Activated effector memory CD4-positive, alpha-beta T cell treated with Interleukin-2 at 50 U/mL for 16 hours (primary cell): ENCODE measurements at places on chromosomes 6 and 20.

GRCh38 chr20:35511814-35512420 lies 17.5 kb downstream of the C20orf173 start:
- DNase-seq: no peak

DNA sequence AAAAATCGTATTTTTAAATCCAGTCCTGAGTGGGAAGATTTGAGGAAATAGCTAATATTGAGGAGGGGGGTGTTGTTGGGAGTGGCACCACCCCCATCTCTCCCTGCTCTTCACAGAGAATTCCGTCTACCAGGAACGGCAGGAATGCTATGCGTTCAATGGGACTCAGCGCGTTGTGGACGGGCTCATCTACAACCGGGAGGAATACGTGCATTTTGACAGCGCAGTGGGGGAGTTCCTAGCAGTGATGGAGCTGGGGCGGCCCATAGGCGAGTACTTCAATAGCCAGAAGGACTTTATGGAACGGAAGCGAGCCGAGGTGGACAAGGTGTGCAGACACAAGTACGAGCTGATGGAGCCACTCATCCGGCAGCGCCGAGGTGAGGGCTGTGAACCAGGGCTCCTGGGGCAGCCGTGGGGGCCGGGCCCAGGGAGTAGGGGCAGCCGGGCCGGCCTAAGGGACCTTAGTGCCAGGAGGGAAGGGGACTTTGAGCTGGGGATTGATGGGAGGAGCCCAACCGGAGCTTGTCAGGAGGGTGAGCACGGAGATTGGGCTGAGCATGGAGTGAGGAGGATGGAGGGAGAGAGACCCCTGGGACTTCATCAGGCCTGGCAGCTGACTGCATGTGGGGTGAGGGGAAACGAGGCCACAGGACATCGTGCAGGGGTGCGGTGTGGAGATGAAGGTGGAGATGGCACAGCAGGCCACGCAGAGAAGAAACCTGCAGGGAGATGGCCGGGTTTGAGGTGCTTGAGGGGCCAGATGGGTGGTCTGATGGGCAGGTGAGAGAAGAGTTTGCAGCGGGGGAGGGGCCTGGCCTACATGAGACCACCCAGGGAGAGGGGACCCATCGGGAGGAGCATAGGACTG lies 41.3 kb downstream of the HLA-DPB1 start:
- DNase-seq: no peak

DNA sequence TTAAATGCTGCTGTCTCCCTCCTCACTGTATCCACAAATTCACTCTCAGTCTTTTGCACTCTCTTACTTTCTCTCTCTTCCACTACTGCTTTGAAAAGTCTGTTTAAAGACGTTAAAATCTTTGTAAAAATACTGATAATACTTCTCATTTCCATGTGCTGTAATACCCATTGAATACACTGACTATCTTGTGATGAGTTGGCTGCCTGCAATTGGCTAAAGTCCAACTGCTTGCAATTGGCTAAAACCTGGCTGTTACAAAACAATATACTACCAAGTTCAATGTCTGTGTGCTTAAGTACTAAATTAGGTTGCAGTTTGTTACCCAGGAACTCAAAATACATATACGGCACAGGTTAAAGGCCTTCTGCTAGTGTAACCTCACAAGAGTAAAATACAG lies 264.8 kb downstream of the THBS2 start:
- DNase-seq: no peak

DNA sequence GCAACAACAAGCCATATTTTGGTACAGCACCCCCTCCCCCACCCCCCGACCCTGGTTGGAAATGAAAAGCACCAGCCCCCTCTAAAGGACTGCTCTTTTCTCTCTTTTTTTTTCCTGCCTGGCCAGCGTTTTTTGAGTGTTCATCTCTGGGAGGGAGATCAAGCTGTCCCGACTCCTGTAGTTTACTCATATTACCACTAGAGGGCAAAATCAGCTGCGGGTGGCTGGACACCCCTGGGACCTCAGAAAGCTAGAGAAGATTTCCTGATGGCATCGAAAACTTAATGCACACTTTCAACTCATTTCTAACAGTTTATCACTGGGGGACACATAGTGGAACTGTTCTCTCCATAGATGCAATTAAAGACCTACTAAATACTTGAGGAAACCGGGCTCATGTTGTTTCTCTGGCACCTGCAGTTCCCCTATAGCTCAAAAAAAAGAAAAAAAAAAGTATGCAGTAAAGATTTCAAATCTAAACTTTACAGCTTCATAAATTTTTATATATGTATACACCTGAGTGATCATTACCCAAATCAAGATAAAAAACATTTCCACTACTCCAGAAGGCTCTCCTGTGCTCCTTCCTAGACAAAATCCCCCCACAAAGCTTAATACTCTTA lies 24.4 kb downstream of the CNBD2 start:
- DNase-seq: peak; percentile 8

DNA sequence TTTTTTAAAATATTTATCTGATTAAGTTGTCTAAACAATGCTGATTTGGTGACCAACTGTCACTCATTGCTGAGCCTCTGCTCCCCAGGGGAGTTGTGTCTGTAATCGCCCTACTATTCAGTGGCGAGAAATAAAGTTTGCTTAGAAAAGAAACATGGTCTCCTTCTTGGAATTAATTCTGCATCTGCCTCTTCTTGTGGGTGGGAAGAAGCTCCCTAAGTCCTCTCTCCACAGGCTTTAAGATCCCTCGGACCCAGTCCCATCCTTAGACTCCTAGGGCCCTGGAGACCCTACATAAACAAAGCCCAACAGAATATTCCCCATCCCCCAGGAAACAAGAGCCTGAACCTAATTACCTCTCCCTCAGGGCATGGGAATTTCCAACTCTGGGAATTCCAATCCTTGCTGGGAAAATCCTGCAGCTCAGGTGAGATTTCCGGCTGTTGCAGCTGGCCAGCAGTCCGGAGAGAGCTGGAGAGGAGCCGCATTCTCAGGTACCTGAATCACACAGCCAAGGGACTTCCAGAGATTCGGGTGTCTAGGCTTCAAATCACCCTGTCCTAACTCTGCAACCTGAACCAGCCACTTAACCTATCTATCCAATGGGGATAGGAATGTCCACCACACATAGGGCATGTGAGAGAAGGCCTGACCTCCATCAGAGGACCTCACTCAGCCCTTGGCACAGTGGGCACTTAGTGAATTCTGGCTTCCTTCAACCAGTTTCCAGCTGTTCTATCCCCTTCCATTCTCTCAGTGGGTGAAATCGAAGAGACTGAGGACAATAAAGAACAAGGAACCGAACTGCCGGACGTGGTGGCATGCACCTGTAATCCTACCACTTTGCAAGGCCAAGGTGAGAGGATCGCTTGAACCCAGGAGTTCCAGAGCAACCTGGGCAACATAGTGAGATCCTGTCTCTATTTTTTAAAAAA lies 3.1 kb downstream of the TNF start:
- DNase-seq: no peak

DNA sequence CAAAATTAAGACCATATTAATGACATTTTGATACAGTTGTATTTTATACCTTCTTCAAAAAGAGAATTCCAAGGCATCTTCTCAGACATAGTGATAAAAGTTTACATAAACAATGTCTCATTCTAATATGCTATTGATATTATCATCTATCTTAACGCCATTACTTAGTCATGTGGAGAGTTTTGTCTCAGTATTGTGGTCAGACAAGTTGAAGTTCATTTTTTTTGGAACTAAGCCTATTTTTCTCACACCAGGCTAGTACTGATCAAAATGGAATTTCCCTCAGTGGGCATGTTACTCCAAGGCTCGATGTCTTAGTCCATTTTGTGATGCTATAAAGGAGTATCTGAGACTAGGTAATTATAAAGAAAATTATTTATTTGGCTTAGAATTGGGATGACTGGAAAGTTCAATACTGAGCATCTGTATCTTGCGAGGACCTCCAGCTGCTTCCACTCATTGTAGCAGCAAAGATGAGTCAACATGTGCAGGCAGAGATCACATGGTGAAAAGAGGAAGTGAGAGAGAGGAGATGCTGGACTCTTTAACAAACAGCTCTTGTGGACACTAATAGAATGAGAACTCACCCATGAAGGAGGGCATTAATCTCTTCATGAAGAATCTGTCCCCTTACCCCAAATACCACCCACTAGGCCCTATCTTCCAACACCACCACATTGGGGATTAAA lies 825.5 kb upstream of the MANEA start:
- no peak for DNase-seq

DNA sequence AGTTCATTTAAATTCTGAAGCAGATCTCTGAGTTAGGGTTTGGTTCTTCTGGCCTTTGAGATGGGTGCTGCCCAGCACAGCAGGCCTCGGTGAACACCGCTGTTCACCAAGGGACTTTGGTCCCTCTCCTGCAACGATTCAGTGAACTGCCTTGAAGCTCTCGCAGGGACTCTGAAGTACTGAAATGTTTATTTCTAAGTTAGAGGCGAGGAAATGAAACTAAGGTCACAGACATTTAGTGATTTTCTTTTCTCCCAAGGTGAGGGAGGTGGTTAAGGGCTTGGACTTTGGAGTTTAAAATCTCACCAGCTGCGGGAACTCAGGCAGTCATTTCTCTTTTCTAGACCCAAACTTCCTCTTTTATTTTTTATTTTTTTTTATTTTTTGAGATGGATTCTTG lies 26.2 kb downstream of the E2F3 start:
- no peak for DNase-seq

DNA sequence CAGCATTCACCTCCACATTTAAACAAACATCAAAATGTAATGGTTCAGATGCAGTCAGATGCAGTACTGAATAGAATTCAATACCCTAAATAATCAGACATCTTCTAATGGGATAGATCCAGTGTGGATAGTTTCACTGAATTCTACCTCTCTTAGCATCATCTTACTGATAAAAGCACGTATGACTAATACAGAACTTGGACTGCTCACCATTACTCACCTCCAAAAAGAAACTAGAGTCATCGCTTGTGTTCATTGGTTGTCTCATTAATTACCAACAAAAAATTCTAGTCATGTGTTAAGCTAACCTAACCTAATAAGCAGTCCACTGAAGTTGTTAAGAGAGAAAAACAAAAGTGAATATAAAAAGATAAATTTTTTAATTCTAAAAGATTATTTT lies 165.9 kb upstream of the IRAK1BP1 start:
- no peak for DNase-seq

DNA sequence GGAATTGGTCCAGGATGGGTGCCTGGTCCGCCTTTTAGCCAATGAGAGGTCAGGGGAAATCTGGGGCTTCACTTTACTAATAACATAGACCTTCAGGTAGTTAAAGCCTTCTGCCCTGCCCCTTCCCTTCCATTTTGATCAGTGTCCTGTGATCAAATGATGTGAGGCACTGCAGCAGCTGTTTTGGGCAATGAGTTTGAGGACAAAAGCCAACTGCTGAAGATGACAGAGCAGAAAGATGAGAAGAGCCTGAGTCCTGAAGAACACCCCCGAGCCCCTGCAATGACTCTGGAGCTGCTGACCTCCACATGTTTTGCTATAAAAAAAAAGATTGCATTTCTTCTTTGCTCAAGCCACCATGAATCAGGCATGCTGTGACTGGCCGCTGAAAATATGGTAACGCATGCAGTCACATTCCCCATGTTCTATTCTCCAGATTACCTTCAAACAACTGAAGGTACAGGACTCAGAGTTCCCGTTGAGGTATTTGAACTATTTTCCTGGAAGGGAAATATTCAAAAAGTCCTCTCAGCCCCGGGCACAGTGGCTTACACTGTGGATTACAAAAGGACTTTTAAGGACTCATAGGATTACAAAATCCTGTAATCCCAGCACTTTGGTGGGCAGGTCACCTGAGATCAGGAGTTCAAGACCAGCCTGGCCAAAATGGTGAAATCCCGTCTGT lies 45.7 kb upstream of the B4GALT5 start:
- DNase-seq: no peak

DNA sequence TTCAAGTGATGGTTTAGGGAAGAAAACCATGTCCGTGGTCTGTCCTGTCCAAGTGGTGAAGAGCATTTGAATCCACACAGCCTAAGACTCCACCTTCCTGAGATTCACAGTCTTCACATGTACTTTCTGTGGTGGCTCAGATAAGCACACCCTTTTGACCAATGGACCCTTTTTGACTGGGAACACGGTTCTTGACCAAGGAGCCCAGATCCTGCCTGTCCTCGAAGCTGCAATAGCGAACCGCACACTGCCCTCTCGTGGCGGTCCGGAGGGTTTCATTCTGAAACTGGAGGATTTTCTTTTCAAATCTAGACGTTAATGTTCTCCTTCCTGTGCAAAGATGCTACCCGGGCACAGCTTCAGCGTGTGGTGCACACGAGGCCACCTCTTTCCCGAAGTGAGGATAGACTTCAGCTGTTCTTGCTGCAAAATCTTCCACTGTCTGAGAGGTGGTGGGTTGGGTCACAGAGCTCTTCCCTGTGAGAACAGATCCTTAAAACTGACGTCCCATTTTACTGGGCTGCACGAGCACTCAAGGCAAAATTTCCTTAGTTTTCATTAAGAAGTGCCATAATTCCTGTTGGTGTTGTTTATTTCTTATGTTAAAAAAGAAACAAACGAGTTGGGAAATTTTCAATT lies 90.5 kb downstream of the SYNJ2 start:
- DNase-seq: peak; percentile 43

GRCh38 chr6:25012657-25013056 lies 76.9 kb upstream of the RIPOR2 start:
- no peak for DNase-seq

DNA sequence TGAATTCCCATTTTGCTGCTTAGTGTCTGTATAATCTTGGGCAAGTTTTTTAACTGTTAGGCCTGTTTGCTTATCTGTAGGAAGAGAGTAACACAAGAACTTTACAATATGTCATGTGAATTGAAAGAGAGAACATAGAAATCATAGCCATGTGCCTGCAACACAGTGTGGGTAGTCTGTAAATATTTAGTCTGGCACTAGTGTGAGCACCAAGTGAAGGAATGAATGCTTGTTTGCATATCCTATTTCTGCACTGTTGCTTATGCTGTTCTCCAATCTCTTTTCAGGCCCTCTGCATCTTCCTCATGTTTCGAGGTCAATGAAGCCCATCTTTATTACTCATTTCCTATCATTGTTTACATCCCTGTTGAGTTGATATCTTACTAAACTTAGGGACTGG lies 49.2 kb downstream of the CBFA2T2 start:
- no peak for DNase-seq

DNA sequence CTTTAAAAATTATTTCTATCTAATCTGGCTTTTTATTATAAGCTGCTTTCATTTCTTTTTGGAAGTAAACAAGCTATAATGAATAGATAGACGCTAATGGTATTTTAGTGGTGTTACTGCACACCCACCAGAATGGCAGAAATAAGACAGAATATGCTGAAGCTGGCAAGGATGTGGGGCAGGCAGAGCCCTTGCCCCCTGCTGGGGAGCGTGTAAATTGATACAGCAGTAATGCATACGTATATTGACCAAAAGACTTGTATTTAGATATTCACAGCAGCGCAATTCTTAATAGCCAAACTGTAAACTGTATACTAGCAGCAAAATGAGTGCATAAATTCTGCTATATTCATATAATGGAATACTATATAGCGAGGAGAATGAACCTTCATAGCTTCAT lies 35.3 kb downstream of the TMEM181 start:
- no peak for DNase-seq

- DNase-seq: no peak
Measured at GRCh38 chr6:154476494-154476893, 34.0 kb downstream of the CNKSR3 start.

- DNase-seq: no peak
Measured at GRCh38 chr6:152854086-152854795, 103.6 kb downstream of the VIP start.

- DNase-seq: no peak
Measured at GRCh38 chr6:5082487-5083306, 2.4 kb upstream of the PPP1R3G start.
